ENCODE measurements at places on chromosomes 3 and 15. TPM values are rescaled to one million over a fixed set of nuclear protein-coding genes. Genes with fewer than 3 reads are reported as not detected.
A peak's percentile ranks its signal among the peaks of the same experiment; 100 is the strongest.

Gene FILIP1L
- 29.2 TPM for total RNA-seq

Gene CGNL1
- 27.1 TPM for total RNA-seq

Gene CLRN1
- total RNA-seq: not detected

- no peaks in the 10 kb centered on the region for H3K36me3 ChIP-seq
- peaks cover 7% of the 10 kb centered on the region for H3K27me3 ChIP-seq
- DNase-seq: no peak
Observed at GRCh38 chr15:92545996-92546395, 109.6 kb downstream of the FAM174B start.

- no peak for DNase-seq
- H3K36me3 ChIP-seq: no peaks in the 10 kb centered on the region
- H3K27me3 ChIP-seq: no peaks in the 10 kb centered on the region
- H3K4me1 ChIP-seq: no peaks in the 10 kb centered on the region
- H3K4me3 ChIP-seq: no peak overlapping the region
- no peak overlapping the region for H3K27ac ChIP-seq
Observed at GRCh38 chr3:52039846-52040245, 16.5 kb downstream of the DUSP7 start.

- H3K4me3 ChIP-seq: no peak overlapping the region
- no peak for DNase-seq
- H3K36me3 ChIP-seq: no peaks in the 10 kb centered on the region
- no peaks in the 10 kb centered on the region for H3K4me1 ChIP-seq
- no peak overlapping the region for H3K27ac ChIP-seq
Observed at GRCh38 chr3:26683902-26684301, 61.3 kb downstream of the LRRC3B start.

DNA sequence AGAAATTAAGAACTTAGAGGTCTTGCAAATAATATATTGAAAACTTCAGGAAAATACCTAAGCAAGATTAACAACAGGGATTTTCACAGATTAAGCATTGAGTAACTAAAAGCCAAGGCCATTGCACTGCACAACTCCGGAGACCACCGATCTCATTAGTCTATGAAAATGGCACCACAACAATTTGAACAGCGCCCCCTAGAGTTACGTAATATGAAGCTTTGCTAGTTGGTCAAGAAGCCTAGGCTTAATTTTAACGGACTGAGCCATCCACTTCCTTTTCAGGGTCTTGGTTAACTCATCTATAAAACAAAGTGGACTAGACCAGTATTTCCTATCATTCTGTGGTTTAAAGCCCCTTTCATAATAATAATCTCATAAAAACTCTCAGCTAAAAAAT is 24.8 kb downstream of the TMEM212 start:
- no peaks in the 10 kb centered on the region for H3K36me3 ChIP-seq
- H3K27me3 ChIP-seq: no peaks in the 10 kb centered on the region
- no peak overlapping the region for H3K4me3 ChIP-seq
- no peak overlapping the region for H3K27ac ChIP-seq
- no peak for DNase-seq

GRCh38 chr3:127925384-127925783 is 10.4 kb downstream of the KBTBD12 start:
- no peaks in the 10 kb centered on the region for H3K4me1 ChIP-seq
- peaks cover 21% of the 10 kb centered on the region for H3K27me3 ChIP-seq
- H3K27ac ChIP-seq: no peak overlapping the region
- DNase-seq: no peak

- H3K27ac ChIP-seq: no peak overlapping the region
- no peaks in the 10 kb centered on the region for H3K27me3 ChIP-seq
- peaks cover 2% of the 10 kb centered on the region for H3K36me3 ChIP-seq
- no peak overlapping the region for H3K4me3 ChIP-seq
Observed at GRCh38 chr3:108079043-108079442, 11.8 kb downstream of the CD47 start.

DNA sequence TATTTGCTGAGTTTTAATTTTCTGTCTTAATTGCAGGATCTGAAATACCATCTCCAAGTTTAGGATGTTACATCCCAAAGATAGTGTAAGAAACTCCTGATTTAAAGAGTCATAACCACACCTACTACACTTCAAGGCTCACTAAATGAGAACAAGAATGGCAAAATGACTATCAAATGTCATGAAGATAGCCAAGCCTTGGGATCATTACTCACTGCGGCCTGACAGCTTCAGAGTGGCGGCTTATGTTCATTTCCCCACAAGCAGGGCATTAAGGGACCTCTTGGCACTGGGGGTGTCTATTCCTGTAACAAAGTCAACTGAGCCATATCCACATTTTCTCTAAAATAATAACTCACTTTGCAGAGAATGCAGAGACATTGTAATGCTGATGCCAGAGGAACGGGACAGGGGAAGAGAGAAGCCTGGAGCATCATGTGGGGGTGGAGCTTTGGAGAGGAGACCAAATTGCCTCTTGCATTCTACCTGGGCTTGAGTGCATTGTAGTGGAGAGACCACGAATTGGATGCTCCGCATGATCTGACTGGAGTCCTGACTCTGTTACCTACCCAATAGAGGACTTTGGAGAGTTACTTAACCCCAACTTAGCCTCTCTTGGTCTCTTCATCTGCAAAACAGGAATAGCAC is 219.2 kb downstream of the OPA1 start:
- no peak for DNase-seq
- H3K4me1 ChIP-seq: no peaks in the 10 kb centered on the region
- H3K27ac ChIP-seq: no peak overlapping the region
- H3K27me3 ChIP-seq: peaks cover 15% of the 10 kb centered on the region
- H3K4me3 ChIP-seq: no peak overlapping the region

- H3K4me1 ChIP-seq: no peaks in the 10 kb centered on the region
- no peak overlapping the region for H3K4me3 ChIP-seq
- H3K27me3 ChIP-seq: no peaks in the 10 kb centered on the region
Observed at GRCh38 chr15:99002226-99002625, 5.4 kb downstream of the PGPEP1L start.

DNA sequence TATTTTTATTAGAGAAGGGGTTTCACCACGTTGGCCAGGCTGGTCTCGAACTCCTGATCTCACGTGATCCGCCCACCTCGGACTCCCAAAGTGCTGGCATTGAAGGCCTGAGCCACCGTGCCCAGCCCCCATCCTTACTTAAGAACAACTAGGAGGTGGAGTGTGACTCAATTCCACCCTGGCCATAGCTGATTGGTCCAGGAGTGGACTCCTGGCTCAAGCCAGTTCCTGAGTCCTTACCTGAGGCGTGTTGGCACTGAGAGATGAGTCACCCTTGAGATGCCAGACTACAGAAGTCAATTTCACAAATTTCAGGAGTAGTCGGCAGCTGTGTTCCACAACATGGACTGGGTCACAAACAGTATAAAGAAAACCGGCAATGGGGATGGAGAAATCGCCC is 124.2 kb downstream of the SHQ1 start:
- peaks cover 8% of the 10 kb centered on the region for H3K4me1 ChIP-seq
- no peak for DNase-seq

DNA sequence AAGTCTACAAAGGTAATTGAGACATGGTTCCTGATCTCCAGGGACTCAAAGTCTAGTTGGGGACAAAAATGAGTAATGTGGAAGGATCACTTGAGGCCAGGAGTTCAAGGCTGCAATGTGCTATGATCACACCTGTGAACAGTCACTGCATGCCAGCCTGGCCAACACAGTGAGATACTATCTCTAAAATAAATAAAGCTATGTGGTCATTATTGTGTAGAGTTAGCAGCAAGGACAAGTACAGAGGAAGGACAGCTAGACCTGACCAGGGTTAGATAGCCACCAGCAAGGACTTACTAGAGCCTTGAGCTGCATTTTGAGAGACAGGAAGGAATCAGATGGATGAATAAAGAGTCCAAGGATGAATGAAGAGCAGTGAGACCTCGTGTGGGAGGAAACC is 166.5 kb downstream of the MINAR1 start:
- no peaks in the 10 kb centered on the region for H3K36me3 ChIP-seq
- DNase-seq: no peak
- H3K4me1 ChIP-seq: no peaks in the 10 kb centered on the region
- H3K27ac ChIP-seq: no peak overlapping the region

DNA sequence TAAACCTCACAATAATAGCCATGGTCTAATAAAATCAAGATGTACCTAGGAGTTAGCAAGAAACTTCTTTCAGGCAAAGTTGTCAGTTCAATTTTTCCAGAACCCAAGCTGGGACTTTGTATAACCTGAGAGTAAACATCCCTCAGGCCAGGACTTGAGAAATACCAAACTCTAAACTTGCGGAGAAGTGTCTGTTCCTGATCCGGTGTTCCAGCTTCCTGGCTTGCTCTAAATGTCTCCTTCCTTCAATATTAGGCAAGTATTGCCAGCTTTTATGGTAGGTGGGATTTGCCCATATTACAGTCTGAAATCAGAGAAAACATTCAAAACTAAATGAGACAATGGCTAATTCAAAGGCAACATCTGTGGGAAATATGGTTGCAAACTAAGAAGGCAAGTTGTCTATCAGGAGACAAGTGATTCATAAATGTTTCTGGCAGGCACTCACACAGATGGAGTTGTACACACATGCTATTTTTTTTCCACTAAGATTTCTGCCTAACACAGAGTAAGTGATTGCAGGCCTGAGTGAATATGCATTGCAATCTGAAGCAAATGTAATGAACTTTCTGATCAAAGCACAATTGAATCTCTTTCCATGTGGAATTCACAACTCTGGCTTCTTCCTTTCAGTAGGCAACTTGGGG is 88.3 kb upstream of the COL8A1 start:
- H3K27ac ChIP-seq: peak overlapping the region; percentile 94
- DNase-seq: peak; percentile 84
- H3K4me3 ChIP-seq: no peak overlapping the region
- H3K4me1 ChIP-seq: peaks cover 53% of the 10 kb centered on the region

DNA sequence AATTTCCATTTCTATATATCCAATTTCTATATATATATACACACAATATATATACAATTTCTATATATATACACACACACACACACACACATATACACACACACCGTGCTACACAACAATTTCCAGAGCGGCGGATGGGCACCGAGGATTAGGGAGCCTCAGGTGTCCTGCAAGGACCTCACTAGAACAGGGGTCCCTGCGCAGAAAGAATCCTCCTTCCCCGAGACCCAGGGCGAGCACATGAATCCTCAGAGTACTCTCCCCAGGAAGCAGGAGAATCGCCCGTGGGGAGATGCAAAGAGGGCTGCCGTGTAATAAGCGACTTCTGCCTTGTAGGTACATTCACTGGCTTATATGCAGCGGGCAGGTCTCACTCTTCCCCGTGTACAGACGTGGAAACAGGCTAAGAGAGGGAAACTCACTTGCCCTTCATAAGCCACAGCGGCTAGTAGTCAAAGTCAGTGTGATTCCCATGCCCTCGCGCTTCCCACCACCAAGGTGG is 467 bp downstream of the PIF1 start:
- H3K4me3 ChIP-seq: peak overlapping the region; percentile 44
- H3K27ac ChIP-seq: no peak overlapping the region
- H3K36me3 ChIP-seq: no peaks in the 10 kb centered on the region

DNA sequence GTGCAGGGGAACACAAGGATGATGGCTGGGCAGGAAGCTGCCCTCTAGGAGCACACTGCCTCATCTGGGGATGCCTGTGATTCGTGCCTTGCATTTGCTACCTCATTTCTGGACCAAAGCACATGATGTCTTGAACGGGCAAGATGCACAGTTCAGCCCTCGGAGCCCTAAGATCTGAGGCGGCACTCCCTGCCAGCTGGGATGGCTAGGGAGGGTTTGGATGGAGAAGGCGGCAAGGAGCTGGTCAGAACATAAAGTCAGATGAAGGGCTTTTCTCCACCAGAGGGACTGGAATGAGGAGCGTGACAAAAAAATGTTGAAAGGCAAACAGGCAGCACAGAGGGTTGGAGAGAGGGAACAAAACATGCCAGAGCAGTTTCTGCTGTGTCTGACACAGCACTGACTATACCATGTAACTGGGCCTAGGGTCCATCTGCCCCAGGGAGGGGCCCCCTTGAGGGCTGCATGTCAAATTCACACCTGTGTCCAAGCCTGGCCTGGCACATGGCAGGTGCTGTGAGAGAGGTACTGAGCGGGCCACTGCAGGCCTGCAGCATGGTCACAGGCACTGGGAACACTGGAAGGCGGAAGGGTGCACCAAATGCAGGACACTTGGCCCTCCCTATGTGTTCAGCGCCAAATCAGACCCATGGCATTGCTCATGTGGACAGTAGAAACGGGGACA is 21.7 kb downstream of the TMEM43 start:
- H3K4me3 ChIP-seq: no peak overlapping the region
- H3K4me1 ChIP-seq: peaks cover 41% of the 10 kb centered on the region
- no peaks in the 10 kb centered on the region for H3K36me3 ChIP-seq

DNA sequence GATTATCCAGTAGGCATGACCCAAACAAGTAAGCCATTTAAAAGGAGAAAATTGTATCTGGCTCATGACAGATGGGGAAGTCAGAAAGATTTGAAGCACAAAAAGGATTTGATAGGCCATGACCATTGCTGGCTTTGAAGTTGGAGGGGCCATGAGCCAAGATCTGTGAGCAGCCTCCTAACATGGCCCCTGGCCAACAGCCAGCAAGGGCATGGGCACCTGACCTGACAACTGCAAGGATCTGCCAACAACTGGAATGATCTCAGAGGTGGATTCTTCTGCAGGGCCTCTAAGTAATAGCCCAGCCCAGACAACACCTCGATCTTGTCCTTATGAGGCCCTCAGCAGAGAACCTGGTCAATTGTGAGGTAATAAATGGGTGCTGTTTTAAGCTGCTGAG is 93.0 kb downstream of the ARNT2 start:
- no peaks in the 10 kb centered on the region for H3K36me3 ChIP-seq
- no peak overlapping the region for H3K27ac ChIP-seq

- H3K36me3 ChIP-seq: no peaks in the 10 kb centered on the region
- no peak overlapping the region for H3K4me3 ChIP-seq
- no peaks in the 10 kb centered on the region for H3K27me3 ChIP-seq
- peak overlapping the region; percentile 1 for H3K27ac ChIP-seq
- DNase-seq: peak; percentile 65
Observed at GRCh38 chr3:43759297-43759782, 68.6 kb downstream of the ABHD5 start.

Measured in endothelial cell of umbilical vein (primary cell).